ENCODE measurements at places on chromosomes 7 and 10.
A peak's percentile ranks its signal among the peaks of the same experiment; 100 is the strongest.

GRCh38 chr7:132290021-132290420 lies 286.2 kb downstream of the PLXNA4 start:
- DNase-seq = no peak

DNA sequence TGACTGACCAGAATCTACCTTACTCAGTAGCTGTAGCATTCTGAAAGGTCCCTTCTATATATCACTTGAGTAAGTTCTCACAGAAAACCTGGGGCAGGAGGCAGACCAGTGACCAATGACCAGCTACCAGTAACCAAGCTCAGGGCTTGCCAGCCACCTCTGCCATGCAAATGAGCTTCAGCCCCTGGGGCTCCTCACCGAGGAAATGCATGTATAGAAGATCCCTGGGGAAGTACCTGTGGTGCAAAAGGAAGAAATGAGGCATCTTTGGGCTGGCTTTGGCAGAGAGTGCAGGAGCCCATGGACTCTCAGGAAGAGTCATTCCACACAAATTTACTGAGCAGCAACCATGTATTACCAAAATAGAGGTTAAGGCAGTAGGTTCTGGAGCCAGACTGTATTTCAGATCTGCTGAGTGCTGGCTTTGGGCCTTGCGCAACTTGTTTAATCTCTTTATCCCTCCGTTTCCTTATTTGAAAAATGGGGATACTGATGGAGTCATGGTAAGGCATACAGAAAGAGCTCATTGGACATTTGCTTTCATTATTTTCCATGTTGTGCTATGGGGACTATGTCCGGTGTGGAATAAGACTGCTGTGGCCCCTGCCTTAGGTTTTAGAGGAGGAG lies 41.1 kb upstream of the FAM204A start:
- no peak for DNase-seq

DNA sequence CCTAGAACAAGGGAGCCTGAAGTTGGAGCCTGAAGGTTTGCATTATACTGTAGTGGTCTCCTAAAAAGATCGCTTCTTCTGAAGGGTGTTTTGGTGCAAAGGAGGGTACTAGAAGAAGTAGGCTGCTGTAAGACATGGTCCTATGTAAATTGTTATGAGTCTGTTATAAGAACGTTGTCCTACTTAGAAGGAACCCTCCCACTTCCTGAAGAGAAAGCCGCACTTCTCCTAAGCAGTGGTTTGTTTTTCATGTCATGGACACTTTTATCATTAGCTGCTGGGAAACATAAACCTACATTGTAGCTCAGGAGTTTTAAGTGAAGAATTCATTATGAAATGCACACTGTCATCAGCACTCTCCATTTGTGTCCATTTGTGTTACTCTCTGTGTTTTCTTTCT lies 129.1 kb upstream of the ITGB1 start:
- no peak for DNase-seq

DNA sequence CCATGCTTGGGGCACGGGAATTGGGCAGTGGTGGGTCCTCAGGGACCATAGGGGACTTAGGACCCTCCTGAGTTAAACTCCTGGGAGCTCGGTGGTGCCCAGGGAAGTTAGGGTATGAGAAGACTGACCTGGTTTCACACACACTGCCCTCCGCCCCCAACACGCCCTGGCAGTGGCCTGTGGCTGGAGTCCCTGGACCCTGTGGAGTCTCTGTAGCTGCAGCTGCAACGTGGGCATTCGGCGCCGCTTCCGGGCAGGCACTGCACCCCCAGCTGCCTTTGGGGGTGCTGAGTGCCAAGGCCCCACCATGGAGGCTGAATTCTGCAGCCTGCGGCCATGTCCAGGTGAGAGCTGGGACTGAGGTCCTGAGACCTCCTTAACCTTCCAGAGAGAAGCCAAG lies 29.9 kb upstream of the ZNF862 start:
- DNase-seq = no peak

DNA sequence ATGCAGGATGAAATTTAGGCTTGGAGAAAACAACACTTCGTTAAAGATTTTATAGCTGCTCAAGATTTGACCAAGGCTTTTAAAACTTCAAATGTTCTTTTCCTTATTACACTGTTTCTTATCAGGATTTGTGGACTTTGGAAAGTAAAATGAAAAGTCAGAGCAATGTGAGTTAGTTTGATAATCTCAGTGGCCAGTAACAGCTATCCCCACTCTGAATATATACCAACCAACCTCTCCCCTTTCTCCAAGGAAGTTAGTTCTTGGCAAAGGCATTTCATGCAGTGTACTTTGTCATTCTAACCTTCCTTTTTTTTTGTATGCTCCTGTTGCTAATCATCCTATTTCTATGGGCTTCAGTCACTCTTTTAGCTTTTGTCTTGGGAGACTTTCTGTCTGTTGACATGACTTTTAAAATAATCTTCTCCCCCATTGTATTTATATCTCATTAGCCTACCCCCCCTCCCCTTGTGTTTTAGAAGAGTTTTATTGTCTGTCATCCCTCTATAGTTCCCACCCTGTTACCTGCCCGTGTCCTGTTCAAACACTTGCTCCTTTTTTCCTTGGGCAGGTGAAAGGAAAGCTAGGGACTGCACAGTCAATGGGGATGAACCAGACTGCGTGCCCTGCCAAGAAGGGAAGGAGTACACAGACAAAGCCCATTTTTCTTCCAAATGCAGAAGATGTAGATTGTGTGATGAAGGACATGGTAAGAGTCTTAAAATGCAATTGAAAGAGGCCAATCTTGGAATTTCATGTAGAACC lies 16.7 kb downstream of the FAS start:
- no peak for DNase-seq

DNA sequence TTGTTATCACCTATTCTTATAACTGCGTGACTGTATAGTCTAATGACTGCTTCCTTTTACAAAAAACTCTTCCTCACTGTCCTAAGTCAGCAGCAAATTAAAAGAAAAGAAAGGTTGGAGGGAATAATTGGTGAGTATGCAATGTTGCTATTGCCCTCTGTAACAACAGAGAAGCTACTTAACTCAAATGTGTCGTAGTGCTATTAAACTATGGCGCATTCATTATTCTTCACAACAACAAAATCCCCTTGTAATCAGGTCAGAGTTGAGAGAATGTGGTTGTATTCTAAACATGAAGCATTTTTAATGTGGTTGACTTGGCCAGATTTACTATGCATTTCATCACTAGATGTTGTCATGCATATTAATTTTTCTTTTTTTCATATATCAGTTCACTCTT lies 897.8 kb upstream of the PHF14 start:
- no peak for DNase-seq

- no peak for DNase-seq
Measured at GRCh38 chr7:118372530-118372929, 148.0 kb downstream of the ANKRD7 start.

GRCh38 chr7:30975256-30975899 lies 11.6 kb downstream of the GHRHR start:
- no peak for DNase-seq

DNA sequence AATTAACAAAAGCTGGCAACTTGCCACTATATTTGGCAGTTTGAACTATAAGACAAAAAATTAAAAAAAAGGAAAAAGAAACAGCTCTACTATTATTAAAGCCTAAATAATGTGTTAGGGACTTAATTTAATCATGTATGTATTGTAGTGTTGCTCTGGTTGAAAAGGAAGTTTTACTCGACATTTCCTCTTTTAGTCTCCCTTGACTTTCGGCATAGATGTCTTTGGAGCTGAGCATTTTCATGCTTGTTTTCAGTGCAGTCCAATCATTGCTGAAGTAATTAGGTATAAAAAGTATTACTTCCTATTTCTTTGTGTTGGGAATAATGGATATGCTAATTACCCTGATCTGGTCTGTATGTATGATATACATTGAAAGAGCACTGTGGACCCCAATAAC lies 216.8 kb upstream of the KLF6 start:
- no peak for DNase-seq

- DNase-seq = no peak
Measured at GRCh38 chr10:90969121-90969534, 48.2 kb upstream of the ANKRD1 start.

DNA sequence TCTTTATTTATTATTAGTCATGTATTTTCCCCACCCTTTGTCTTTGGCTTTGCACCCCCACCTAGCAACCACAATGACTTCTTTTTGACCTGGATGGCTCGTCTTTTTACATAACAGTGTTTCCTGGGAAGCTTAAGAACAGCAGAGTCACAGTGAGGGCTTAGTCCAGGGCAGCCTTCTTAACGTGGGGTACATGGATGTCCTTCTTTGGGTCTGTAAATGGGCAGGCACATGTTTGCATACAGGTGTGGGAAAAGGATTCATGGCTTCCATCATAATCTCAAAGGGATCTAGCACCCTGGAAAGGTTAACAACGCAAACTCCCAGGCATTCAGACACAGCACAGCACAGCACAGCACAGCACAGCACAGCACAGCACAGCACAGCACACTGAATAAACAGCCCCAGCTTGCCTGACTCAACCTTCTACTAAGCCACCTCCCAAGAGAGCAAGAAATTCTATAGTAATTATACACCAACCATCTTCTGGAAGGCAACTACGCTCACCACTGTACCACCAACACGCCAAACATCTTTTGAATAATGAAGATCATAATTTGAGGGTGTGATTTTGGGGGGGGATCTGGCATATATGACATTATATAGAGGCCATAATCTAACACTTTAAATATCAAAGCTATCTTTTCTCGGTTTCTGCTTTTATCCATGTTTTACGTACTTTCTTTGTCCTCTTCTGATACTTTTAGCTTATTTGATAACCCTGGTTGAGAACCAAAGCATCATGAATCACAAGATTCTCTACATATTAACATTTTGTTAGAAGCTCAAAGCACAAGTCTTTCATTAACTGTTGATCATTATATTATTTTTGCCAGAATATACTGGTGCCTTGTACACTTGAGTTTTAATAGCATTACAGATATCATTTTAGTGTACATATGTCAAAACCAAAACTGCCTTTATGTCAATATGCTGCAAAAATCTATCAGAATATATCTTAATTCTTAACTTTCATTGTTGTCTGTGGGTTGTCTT lies 177.2 kb upstream of the KLF14 start:
- DNase-seq = no peak

DNA sequence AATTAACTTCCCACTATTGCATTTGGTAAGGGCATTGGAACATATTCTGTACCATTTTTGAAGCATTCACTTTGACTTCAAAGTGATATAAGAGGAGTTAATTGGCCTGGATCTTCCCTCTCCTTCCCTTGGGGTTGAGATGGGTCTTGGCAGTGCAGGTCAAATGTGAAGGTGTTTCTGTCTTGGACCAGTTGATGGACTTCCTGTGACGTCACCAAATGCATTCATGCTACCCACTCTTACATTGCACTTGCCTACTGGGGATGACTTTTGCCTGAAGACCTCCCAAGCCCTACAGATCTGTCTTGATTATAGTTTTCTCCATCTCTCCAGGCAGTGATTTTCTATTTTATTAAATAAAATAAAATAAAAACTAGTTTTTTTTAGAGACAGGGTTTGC lies 221.5 kb downstream of the BUB3 start:
- no peak for DNase-seq

- peak; percentile 81 for DNase-seq
Measured at GRCh38 chr10:133261726-133262325, 14.8 kb downstream of the ADAM8 start.

GRCh38 chr10:102701272-102701671 lies 12.9 kb downstream of the ARL3 start:
- no peak for DNase-seq

DNA sequence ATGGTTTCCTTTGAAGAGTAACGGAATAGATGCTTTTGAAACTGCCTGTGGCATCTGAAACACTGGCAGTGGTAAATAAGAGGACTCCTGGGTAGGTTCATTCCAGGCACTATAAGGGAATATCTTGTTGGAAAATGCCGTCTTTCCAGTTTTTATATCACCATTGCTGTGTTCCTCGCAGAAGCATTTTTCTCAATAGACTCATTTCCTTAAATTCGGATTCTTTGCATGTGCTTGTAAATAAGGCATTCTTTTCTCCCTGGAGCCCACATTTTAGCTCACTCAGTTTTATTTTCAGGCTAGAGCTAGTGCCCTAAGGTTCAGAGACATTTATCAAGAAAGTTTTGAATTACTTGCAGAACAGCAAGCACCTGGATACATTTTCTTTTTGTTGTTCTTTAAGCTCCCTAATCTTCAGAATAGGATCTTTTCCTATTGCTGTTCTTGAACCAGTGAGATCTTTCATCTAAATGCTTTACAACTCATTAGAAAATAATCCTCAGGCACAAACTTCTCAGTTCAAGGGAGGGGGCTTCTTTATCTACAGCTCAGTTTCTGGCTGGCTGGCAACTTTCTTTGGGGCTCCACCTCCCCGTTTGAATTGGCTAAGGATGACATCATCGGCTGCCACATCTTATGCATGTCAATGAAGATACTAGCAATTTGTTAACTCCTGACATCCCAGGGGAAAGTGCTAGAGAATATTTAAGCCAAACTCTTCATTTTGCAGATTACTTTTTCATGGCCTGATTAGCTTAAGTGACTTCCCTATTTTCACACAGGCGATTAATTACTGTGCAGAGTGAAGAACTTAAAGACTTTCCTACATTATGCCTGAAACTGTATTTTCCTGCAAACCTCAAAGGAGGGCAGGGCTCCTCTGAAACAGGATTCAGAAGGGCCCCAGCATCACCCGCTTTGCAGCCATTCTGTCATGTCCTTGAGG lies 133.7 kb upstream of the RSU1 start:
- DNase-seq = peak; percentile 55

- no peak for DNase-seq
Measured at GRCh38 chr7:125193263-125193662, 263.6 kb upstream of the POT1 start.

DNA sequence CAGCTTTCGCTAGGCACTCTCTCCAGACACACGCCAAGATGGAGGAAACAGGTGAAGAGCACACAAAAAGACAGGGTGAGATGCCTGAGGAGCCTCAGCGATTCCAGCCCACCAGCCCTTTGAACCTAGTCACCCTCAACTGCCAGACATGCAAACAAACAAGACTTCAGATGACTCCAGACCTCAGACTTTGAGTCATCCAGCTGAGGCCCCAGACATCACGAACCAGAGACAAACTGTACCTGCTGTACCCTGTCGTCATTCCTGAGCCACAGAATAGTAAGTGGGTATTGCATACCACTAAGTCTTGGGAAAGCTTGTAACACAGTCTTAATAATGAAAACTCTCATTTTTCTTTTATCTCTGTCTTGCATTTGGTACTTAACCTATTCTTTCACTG lies 126.6 kb upstream of the LSM8 start:
- no peak for DNase-seq

DNA sequence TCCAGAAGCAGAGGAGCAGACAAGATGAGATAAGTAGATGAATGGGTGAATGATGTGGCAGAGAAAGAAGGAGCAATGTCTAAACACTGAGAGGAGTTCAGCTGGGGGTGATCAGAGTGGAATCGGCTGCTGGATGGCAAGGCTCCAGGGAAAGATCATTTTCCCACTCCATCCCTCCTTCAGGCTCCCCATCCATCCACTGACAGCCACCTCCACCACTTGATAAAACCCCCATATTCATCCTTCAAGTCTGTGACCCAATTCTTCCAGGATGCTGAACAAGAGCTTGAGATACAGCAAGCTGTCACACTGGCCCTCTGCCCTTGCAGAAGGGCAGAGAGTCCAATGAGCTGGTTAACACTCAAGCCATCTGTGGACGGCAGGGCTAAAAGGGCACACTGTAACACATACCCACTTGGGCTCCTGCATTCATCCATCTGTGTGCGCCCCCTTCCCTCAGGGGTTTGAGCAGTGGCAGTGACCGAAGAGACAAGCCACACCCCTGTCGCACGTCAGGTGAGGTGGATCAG lies 30.8 kb upstream of the CACNB2 start:
- DNase-seq = no peak

GRCh38 chr10:113985297-113985844 lies 58.3 kb upstream of the ADRB1 start:
- no peak for DNase-seq

GRCh38 chr7:73811760-73812168 lies 19.0 kb upstream of the CLDN4 start:
- peak; percentile 91 for DNase-seq

All from WTC11 (cell line).